ENCODE measurements at places on chromosomes 2 and 18.

GRCh38 chr2:15926252-15926651 lies 14.1 kb upstream of the MYCN start:
- no peak for DNase-seq

GRCh38 chr2:119544075-119544938 lies at the start of gene CFAP221:
TSS of gene CFAP221 (plus strand) at chr2:119544449. CDS start at chr2:119546132, 1,683 bp downstream.
- DNase-seq, result peak; percentile 80

- no peak for DNase-seq
These were observed 133.6 kb downstream of the ALK start for GRCh38 chr2:29787473-29788465.

DNA sequence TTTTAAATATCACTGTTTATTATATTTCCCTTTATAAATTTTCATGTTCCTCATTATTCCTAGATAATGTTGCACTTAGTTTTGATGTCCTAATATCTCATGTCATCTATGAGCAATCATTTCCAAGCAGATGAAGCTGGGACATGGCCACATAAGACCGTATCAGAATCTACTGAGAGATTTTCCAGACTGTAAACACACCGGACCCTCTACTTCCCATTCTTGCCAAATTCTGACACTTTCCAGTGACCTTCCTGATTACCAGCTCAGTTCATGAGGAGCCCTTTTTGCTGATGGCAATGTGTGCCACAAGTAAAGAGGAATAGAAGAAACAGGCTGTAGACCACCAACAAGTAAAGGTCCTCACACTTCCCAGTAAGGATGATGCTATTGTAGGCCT lies 20.3 kb upstream of the PDE1A start:
- DNase-seq, result no peak

GRCh38 chr2:191565647-191566198 lies 112.2 kb upstream of the NABP1 start:
- no peak for DNase-seq

DNA sequence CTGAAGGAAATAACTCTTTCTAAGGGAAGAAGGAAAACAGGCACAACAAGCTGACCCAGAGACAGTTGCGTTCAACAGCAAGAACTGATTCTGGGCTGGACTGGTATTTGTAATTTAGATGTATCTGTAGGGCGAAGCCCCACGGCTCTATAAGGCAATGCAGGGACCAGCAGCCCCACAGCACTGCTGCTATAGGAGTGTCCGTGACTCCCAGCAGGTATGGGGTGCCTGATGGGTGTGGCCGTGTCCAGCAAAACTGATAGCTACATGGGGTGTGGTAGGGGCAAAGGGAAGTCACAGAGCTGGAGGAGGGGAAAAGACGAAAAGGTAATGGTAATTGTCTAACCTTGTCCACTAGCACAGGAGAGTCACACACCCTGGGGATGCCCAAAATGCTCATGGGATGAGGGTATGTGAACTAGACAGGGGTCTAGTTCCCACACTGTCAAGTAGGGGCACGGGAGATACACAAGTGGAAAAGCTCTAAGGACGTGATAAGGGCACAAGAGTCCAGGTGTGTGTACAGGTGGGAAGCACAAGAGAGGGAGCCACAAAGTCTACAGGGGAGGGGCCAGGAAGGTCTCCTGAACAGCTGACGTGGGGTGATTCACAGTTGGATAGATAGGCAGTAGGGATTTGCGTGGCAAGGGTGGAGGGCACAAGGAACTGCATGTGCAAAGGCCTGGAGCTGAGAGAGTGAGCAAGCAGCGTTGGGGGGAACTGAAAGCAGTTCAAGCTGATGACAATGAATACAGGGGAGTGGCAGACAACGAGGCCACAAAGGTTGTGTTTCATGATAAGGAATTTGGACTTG lies 48.5 kb upstream of the ASPRV1 start:
- DNase-seq, result no peak

GRCh38 chr2:197498937-197499593 lies 575 bp downstream of the HSPD1 start:
- DNase-seq, result peak; percentile 73

DNA sequence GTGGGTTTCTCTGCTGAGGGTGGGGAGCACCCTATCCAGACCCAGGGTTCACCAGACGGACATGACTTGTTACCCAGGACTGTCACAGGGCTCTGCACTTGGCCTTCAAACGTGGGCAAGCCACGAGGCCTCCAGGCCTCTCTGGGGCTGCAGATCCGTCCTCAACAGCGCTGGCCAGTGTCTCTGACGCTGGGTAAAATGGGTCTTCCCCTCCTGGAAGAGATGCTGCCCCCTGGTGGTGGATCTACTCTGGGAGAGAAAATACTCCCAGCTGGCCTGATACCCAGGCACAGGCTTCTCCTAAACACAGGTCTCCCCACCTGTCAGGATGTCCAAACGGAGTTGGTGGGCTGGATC lies 3.7 kb downstream of the GPR17 start:
- DNase-seq, result peak; percentile 91

All from stimulated activated CD4-positive, alpha-beta T cell treated with anti-CD3 and anti-CD28 coated beads, Interleukin-15, amount 100 ng/mL, for 24 hours (primary cell).